ENCODE measurements at places on chromosomes 12 and 14.

DNA sequence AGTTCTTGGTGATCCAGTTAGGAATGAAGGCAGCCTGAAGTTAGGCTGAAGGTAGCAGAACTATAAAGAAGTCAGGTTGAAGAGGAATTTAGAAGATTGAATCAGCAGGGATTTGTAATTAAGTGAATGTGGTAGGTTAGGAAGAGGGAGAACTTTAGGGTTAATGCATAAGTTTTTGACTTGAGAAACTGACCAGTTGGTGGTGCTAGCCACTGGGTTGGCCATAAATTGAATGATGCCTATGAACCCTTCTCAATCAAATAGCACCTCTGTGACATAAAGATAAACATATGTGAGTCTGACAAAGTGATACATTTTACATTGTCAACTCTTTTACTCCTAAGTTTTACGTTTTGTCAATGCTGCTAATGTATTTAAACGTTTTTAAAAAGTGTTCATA is 290.6 kb upstream of the NAV3 start:
- no peak for DNase-seq

GRCh38 chr14:25944020-25944419 is 653.8 kb downstream of the NOVA1 start:
- DNase-seq = no peak

DNA sequence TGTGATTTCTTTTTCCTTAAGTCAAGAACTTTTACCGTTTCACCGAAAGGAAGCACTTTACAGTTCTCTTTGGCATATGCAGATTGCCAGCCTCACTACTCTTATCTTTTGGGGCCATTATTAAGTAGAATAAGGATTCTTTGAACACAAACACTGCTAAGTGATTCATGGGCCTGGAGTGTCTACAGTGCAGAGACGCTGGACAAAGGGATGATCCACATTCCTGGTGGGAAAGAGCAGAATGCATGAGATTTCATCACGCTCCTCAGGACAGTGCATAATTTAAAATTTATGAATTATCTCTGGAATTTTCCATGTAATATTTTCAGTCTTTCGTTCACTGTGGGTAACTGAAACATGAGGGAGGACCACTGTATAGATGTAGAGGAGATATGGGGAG is 90.2 kb downstream of the TTLL5 start:
- DNase-seq = no peak

DNA sequence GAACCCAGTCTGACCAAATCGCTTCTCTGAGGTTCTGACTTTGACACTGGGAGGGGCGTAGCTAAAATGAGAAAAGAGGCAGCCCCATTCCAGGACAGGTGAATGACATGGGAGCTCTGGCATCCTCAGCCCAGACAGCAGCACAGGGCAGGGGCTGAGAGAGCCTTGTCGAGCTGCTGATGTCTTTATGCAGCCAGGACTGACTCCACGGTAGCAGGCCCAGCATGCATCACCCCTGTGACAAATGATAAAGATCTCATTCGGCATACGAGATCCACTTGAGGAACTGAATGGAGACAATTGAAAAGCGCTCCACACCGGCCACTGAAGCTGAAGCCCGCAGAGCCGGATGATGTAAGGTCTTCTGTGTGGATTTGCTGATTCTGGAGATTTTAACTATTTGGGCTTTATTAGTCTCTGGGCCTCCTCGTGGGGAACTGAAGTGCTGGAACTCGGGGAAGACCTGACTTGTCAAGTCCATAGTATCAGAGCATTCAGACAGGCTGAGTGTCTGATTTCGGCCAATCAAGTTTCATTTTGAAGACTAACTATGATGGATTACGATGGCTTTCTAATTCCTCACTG is 56.9 kb upstream of the MAP1LC3B2 start:
- DNase-seq = no peak

- no peak for DNase-seq
Measured at GRCh38 chr12:131063413-131063812, 109.7 kb downstream of the ADGRD1 start.

Data from HS-27A (cell line).